Coronary artery (tissue), 2 donors: ENCODE measurements at places on chromosomes 7 and 10.

GRCh38 chr7:42221304-42221703 is 15.7 kb downstream of the GLI3 start:
- no peak for DNase-seq

DNA sequence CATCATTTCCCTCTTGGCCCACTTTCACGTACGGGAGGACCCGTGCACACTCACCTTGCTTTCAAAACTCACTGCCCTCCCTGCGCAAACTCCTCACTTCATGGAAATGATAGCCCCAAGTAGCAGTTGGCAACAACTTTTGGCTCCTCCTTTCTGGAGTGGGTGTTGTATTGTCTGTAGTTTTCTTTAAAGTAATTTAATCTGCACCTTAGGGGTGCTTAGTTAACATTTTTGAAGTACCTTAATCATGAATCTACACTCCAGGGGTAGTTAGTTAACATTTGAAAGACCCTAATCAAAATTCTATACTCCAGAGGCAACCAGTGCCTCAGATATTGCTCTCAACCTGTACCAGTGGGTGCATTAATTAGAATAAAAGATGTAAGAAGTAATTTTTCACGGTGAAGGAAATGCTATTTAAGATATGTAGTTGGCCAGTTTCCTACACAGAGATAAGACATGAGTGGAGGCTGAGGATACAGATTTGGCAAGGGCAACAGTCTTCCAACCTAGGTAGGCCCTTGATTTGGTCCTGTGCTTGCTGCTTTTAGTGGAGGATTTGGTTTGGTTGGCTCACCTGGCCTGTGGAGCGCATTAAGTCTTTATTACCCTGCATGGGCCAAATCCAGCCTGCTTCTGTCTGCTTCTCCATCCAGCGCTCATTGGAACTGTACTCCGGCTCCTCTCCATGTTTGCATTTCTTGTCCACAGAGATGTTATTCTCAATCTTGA is 93.0 kb downstream of the EXOC4 start:
- no peak for DNase-seq

DNA sequence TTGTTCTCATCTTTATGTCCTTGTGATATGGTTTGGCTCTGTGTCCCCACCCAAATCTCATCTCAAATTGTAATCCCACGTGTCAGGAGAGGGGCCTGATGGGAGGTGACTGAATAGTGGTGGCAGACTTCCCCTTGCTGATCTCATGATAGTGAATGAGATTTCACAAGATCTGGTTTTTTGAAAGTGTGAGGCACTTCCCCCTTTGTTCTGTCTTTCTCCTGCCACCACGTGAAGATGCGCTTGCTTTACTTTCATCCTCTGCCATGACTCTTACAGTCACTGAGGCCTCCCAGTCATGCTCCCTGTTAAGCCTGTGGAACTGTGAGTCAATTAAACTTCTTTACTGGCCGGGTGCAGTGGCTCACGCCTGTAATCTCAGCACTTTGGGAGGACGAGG is 161.0 kb downstream of the HERPUD2 start:
- no peak for DNase-seq

- no peak for DNase-seq
Observed at GRCh38 chr7:96663457-96663856, 46.2 kb downstream of the SEM1 start.

DNA sequence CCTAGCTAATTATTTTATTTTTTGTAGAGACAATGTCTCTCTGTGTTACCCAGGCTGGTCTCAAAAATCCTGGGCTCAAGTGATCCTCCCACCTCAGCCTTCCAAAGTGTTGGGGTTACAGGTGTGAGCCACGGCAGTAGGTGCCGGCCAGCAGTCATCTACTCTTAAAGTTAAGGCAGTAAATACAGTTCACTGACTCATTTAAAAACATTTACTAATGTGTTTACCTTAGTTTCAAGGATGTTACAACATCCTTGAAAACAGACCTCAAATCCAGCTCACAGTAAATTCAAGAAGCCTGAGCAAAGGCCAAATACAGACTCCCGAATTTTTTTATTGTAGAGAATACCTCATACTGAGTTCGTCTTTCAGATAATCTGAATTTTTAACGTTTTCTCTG is 29.6 kb upstream of the ABCB4 start:
- DNase-seq: no peak

DNA sequence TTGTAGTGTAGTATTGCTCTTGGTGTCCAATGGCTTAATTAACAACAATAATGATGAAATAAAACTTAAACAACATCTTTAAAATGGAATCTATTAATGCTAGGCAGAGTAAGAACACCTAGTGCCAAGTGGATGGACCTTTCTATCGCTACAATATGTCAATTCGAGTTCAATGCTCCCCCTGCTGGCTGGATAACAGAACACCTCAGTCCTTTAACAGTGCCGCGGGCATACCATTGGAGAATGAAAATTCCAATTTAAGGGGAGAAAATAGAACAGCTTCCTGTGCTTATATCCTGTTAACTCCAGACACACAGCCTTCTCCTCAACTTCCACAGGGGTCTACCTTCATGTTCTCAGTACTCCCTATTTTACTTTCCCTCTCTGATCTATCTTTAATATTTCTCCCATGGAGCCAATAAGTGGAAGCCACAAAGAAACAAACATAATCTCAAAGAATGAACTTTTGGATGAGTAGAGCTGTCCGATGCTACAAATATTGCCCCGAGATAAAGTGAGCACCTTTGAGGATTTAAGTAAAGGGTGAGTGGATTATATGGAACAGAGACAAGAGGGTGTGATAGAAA is 41.4 kb downstream of the COL1A2 start:
- no peak for DNase-seq

GRCh38 chr7:87876869-87877234 is 559 bp downstream of the DBF4 start:
- peak; percentile 77 for DNase-seq

- DNase-seq: no peak
Observed at GRCh38 chr7:46993396-46993795, 588.5 kb downstream of the TNS3 start.

DNA sequence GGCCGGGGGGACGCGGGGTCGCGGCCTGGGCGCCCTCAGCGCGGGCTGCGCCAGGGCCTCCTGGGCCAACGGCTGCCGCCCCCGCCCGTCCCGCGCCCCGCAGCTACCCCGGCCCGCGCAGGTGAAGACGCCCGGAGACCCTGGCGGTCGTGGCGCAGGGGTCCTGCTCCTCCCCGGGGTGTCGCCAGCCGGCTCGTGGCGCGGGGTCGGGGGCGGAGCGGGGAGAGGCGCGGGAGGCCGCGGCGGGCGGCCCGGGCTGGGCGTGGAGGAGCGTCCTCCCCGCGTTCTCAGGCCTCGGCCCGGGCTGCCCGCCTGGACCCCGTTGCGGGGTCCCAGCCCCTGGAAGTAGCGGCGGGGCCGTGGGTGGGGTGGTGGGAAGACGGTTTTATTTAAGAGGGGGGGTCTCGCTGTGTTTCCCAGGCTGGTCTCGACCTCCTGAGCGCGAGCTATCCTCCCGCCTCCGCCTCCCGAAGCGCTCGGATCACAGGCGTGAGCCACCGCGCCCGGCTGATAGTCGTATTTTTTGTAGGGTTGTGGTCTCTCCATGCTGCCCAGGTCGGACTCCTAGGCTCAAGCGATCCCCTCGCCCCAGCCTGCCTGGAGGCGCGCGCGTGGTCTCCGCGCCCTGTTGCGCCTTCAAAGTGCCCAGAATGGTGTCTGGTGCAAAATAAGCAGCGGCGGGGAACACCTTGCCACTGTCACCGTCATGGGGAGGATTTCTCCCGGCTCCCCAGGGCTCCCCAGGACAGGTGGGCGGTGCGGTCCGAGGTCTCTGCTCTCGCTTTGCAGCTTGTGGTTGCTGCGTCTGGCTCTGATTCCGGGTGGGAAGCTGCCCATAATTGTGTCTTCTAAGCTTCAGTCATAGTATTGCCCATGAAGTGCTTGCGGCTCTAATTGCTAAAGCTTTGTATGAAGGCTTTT is 15.3 kb upstream of the SUN1 start:
- DNase-seq: no peak

GRCh38 chr10:133173860-133174640 is 14.0 kb downstream of the KNDC1 start:
- DNase-seq: no peak

DNA sequence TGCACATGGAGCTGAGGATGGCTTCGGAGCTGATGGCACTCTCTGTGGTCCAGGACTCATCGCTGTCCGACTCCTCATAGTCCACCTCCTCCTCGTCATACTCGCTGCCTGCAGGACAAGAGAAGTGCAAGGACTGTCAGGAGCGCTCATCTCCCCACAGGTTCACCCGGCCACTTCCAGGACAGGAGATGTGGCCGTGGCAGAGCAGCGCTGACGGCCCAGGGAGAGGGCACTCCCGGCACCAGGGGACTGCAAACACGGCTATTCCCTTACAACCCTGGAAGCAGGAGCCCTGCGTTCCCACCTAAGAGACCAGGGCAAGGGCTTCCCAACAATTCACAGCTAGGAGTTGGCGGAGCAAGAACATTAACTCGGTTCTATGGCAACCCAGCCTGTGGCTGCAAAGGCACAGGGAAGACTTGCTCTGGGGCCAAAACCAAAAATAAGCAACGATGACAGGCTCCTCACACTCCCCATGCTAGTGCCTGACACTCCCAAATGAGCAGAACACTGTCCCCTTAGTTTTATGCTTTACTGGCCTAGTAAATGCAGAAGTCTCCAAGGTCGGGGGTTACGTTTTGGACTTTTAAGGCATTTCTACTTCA is 100.9 kb downstream of the TAX1BP1 start:
- DNase-seq: no peak

- peak; percentile 84 for DNase-seq
Observed at GRCh38 chr7:95434557-95435421, at the start of gene PON2. Gene PON2, minus strand, starts transcription at chr7:95435028. Its CDS starts 77 bp downstream, at chr7:95434951.

- DNase-seq: no peak
Observed at GRCh38 chr7:4288791-4289394, 393.2 kb upstream of the FOXK1 start.

DNA sequence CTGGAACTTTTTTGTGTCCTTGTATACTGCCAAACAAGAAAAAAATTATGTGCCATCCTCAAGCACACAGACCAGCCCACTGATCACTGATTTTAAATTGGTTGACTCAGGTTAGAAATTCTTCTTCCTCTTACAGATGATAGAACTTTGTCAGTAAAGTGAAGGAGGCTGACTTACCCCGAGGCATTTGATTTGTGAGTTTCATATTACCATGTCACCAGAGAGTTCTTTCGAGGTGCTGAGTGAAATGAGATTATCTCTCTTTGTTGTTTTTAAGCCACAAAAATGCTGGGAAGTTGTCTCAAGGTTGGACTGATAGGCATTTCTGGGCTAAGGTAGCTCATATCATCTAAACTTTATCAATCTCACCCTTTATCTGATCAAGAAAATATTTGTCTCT is 78.8 kb upstream of the FAM180A start:
- no peak for DNase-seq

DNA sequence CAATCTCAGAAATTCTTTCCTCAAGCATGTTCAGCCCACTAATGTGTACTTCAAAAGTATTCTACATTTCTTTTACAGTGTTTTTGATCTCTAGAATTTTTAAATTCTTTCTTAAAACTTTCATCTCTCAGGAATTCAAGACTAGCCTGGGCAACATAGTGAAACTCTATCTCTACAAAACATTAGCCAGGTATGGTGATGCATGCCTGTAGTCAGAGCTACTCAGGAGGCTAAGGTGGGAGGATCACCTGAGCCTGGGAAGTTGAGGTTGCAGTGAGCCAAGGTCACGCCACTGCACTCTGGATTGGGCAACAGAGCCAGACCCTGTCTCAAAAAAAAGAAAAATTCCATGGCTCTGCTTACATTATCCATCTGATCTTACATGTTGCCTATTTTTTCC is 5.0 kb upstream of the EGFR start:
- no peak for DNase-seq

GRCh38 chr7:4399121-4399520 is 283.0 kb upstream of the FOXK1 start:
- DNase-seq: no peak

GRCh38 chr7:115135146-115135545 is 213.3 kb downstream of the MDFIC start:
- no peak for DNase-seq

GRCh38 chr10:50577010-50577409 is 46.7 kb downstream of the SGMS1 start:
- DNase-seq: no peak

DNA sequence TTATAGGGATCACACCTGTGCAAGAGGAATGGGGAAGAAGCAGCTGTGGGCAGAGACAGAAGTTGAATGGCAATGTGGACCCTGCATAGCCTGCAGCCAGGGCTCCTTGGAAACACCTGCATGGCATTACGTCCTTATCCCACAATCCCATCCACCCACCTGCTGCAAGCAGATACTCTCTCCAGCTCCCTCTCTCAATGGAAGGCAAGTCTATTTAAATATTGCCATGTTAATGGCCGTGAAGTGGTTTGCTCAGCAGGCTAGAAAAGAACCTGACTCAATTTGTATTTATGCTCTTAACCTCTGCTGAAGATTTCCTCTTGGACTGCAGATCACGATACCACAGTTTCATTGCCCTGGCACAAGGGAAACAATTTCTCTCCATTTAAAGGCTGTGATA is 417.0 kb downstream of the TYW1 start:
- DNase-seq: no peak

DNA sequence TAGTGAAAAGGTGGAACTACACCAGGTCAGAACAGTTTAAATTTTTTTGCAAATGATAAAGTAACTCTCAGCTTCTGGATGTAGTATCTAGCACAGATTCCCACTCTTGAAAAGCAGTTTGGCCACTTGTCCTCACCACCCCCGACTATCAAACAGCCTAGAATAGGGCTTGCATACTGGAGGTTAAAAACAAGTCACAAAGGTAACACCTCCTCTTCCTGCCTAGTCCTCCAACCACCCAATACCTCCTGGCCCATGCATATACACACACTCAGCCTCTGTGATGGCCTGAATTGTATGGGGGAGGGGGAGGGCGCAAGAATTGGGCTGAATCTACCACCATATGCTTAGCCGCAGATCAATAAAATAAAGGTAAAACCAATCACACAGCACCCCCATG is 5.7 kb downstream of the SKAP2 start:
- no peak for DNase-seq

DNA sequence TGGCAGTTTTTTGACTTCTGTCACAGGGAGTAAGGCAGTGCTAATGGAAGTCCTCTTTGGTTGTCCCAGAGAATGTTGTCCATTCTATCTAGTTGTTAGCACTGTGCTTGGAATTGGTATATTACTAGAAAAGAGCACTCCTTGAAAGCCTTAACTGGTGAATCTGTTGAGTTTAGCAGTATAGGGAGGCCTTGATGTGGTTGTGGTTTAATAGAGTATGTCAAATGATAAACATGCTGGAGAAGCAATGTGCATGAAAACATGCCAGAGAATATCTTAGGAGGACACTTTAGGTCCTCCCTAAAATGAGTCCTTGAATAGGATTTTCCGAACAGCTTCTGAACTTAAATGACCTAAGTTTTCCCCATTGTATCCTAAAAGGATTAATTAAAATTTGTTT is 98.6 kb downstream of the BTRC start:
- DNase-seq: no peak

DNA sequence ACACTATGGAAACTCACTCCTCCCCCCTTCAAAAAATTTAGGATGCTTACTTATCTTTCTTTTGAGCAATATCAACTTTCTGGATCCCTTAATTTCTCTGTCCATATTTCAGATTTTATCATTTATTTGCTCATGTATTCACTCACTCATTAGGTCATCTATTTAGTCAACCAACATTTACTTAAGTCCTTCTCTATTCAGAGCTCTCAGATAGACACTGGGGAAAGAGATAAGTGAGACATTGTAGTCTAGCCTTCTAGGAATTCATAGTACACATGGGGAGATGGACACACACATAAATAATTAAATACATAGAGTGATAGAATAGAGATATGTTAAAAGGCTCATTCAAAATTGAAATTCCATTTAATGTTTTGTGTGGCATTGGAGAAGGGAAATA is 9.2 kb downstream of the CPN1 start:
- no peak for DNase-seq
